Stimulated activated CD8-positive, alpha-beta memory T cell treated with anti-CD3 and anti-CD28 coated beads, Interleukin-7, amount 100 ng/mL, for 1 hour (primary cell): ENCODE measurements at places on chromosomes 12 and 14.

GRCh38 chr14:93231129-93231979 lies 24.3 kb downstream of the UBR7 start:
- DNase-seq = no peak

DNA sequence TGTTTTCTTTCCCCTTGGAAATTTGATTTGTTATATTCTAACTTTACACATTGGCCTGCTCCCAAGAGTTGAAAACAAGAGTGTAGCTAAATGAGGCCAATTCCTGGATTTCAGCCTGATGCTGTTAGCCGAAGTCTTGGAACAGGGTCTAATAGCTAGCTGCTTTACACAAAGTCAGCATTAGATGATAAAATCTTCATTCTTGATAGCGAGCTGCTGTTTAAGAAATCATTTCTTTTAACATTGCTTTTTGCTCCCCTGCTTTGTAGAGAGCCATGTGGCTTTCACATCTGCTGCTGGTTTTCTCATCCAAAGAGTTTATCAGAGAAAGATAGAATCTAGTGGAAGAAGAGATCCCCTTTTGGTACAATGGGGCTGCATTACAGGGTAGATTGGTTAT lies 22.3 kb downstream of the FBXW8 start:
- DNase-seq = no peak

DNA sequence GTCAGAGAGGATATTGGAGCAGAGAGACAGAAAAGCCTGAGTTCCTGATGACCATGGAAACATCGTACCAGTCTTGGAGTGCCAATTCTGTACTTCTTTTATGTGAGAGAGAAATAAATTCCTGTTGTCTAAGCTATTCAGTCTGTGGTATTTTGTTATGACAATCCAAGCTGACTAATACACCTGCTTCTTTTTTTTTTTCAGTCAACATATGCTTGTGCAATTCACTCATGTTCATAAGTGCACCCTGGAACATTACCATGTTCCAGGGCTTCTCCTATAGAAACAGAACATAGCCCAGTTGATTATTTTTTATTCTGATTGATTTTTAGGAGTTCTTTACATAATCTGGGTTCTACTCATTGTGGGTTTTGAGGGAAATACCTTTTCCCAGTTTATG lies 1.7 kb upstream of the CHPT1 start:
- DNase-seq = no peak

DNA sequence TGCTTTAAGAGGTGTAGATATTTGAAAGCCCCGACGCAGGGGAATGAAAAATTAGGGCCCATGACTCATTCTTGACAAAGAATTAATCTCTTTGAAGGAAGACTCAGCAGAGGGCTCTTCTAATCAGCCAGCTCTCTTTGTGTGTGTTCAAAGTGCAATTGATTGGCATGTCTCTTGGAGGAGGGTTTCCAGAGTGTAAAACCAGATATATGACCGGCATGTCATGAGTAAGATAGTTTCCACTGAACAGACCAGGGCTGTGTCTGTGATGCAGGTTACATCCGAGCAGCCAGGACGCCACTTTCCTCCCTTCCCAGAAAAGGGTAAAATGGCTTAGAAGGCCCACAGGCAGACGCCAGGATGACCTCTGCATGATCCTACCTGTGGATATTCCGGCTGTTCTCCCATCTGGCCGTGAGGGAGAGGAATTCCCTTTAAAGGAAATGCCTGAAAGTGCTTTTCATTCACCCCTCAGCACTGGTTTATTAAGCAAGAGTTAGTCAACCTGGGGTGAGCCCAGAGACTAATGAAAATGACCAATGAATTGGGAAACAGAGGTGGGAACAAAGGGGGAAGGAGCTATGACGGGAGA lies 7.2 kb upstream of the KRT75 start:
- no peak for DNase-seq

DNA sequence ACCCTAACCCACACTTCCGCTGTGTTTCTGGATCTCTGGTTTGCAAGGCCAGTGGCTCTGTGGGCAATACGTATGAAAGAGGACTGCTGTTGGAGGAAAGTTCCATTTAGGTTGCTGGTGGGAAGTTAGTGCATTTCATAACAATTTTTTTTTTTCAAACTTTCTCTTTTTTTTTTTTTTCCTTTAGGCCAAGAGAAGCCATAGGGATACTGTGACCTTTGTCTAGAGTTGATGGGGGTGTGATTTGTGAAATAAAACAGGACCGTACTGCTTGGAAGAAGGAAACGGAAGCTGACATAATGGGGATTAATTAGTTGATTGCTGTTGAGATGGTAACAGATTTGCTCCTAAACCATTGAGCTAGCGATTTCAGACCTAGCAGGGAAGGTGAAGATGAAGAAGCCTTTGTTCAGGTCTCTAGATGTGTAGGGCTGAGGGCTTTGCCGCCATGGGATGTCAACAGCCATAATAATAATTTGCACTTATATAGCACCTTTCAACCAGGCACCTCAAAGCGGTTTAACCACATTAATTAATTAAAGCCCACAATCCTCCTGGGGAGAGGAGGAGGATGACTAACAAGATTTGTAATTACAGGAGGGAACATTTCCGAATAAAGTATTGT lies 315.3 kb downstream of the ZFP36L1 start:
- DNase-seq = no peak

DNA sequence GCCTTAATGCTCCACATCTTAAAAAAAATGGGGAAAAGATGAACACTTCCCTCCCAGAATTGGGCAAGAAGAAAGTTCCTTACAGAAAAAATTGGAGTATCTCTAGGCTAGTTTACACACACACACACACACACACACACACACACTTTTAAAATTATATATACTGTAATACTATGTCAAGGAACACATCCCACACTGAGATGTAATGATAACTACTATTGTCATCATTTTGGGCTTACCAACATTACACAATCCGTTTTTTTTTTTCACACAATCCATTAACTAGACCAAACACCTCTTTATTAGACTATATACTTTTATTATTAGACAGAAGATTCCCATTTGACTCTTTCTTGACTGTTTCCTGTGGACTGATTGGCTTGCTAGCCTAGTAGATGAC lies 2.5 kb downstream of the LTBR start:
- no peak for DNase-seq

DNA sequence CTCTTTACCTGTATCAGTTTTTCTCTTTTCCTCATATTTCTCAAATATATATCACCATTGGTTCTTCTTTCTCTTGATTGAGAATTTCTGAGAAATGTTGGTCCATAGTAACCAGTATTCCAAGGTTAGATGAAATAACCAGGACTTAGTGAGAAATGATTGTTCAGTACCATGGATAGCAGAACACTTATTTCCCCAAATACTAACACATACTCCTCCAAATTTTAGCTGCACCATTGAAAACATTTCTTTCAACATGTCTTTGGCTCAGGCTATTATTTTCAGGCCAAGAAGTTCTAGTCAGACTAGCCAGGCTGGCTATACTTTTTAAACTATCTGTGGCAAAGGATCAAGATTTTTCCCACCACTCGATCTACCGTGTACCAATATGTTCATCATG lies 113.3 kb downstream of the PTPRO start:
- no peak for DNase-seq

DNA sequence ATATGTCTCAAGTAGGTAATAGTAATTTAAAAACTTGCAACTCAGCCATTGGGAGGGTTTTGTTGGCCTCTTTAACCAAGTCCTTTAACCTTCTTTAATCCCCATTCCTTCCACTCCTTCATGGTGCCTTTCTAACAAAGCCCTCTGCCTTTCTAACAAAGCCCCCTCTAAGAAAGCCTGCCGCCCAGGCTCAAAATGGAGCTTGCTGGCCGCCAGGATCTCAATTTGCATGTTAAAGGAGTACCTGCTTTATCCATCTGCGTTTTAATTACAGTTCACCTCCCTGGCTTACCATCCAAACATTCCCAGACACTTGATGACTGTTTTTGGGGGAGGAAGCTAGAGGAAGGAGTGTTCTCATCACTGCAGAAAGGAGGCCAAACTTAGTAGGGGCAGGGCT lies 183.4 kb downstream of the PTPN11 start:
- no peak for DNase-seq

DNA sequence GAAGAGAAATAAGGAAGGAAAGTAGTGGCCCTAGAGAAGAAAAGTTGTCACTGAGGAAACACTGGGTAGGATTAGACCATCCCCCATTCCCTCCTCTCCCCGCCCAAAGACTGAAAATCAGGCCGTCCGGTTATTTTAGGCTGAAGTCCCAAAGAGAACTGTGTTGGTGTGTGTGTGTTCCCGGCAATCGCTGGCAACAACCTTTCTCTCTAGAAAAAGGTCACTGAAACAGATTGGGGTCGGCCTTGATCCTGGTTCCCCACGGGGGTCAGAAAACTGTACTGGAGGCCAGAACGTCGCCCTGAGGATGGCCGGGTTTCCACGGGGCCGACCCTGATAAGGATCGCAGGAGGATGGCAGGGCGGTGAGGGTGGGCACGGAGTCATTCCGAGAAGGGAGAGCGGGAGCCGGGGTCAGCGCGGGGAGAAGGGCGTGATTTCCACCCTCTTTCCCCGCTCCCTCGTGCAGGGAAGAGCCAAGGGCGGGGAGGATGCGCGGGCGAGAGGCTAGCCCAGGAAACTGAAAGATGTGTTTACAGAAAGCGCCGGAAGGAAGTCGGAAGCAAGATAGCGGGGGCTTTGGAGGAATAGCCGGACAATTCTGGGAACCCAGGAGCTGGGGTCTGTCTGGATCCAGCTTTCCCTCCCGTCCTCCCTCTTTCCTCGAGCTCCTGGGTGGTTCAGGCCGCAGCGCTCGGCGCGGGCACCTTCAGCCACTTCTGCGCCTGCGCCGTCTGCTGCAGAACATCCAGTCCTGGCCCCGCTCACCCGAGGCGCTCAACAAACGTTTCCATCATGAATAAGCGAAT lies 25.3 kb upstream of the SPTLC2 start:
- DNase-seq = peak; percentile 43

DNA sequence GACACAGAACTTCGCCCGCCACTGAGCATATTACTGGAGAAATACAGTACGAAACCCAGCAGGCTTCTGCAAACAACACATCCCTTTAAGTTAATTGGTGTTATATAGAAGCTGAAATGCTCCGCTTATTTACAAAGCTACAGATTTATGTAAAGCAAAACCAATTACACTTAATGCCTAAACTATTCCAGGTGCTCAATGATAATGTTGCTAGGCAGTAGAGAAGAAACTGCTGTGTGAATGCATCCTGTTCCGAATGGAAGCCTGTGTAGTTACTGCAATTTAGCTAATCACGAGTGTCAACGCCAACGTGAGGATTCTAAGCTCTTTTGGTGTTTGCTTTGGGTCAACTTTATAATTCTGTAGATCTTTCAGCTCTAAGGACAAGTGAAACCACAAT lies 89.8 kb downstream of the SLC15A5 start:
- no peak for DNase-seq

- DNase-seq = peak; percentile 94
Observed at GRCh38 chr14:54396493-54397335, at the start of gene CDKN3. CDKN3 (plus strand) TSS chr14:54397007; CDS start chr14:54397069, 62 bp downstream.

DNA sequence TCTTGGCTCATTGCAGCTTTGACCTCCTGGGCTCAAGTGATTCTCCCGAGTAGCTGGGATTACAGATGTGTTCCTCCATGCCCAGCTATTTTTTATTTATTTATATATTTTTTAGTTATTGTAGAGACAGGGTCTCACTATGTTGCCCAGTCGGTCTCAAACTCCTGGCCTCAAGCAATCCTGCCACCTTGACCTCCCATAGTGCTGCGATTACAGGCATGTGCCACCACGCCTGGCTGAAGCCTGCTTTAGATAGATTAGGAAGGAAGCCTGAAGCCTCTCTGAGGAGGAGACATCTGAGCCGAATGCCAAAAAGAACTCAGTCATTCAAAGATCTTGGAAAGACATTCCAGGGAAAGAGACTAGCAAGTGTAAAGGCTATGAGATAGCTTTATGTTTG lies 10.2 kb downstream of the INHBC start:
- no peak for DNase-seq

DNA sequence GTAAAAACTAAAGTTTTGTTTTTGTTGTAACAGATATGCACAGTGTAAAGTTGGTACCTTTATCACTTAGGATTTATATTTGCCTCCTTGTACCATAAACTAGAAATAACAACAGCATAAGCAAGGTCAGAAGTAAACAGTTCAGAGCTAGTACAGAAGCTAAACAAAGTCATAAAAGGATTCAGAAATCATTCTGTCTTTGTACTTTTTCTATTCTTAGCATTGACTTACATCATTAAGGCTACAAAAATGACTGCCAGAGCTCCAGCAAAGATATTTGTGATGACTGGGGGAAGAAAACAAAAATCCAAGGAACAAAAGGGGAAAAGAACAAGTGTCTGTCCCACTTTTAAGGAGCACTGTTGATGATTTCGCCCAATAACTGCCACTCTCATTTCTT lies 347.2 kb downstream of the CCDC91 start:
- DNase-seq = no peak

DNA sequence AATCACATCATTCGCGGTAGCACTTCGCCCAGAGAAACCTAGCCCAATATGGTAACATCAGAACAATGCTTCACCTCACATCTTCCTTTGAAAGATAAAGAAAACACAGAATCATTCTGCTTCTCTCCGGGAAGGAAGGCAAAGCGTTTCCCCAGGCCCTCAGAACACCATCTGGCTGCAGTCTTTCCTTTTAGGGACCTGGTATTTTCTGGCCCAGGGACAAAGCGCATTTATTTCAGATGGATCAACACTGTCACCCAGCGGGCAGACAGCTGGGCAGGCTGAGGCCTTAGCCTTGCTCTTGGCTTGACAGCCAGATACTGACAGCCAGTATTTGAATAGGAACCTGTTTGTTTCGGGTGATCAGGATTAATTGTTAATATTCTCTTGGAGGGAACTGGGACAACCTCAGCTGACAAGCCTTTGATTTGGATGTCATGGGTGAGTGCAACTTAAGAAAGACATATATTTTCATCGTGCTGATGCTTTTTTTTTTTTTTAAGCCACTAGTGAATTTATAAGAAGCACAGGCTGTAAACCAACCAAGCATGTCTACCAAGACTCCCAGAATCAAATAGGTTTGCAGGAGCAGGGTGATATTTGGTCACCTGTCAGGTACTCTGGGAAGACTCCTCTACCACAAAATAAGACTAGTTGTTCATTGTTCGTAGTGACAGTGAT lies 118.9 kb downstream of the VEZT start:
- DNase-seq = no peak

DNA sequence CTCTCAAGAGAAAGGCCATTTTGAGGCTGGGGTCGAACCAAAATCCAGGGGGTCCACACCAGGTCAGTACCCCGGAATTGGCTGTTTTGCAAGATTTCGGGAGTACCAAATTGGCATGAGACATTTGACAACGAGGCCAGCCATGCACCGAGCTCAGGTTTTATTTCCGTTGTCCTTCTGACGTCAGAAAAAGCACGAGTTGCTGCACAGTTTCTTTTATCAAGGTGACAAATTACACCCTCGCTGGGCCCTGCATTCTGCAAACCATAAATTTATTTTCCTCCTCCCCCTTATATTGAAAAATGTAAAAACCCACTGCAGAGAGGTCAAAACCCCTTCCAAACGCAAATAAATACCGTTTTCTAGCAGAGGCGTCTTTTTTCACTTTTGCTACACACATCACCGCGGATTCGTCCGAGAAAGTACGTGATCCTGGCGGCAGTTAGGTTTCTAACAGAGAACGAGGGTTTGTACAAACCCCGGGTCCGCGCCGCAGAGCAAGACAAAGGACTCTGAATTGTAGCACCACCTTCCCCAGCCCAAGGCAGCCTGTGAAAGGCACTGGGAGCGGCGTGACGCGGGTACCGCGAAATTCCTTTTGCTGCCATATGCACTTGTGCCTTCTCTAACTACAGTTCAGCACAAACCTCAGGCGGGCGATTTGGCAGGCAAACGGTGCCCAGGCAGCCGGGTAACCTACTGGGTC lies 1.8 kb downstream of the SLC38A1 start:
- DNase-seq = peak; percentile 42
